NCI-H1105 treated with DMSO at 0.1 percent for 48 hours (cell line): ENCODE measurements at places on chromosomes 2 and 18.

- DNase-seq, result no peak
Observed at GRCh38 chr2:9771101-9771449, 72.2 kb upstream of the TAF1B start.

DNA sequence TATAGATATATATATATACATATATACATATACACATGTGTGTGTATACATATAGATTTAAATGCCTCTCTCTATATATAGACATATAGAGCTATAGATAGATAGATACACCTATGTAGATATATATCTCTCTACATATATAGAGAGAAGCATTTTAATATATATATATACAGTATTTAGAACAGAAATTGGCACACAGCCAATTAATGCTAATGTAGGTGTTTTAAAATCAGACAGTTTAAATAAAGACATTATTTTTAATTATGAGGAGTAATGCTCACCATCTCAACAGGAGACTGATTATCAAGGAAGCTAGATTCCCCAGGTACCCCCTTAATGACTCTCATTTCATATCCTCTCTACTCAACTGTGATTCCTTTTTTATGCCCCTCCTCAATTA is 170.7 kb upstream of the CRIM1 start:
- no peak for DNase-seq

DNA sequence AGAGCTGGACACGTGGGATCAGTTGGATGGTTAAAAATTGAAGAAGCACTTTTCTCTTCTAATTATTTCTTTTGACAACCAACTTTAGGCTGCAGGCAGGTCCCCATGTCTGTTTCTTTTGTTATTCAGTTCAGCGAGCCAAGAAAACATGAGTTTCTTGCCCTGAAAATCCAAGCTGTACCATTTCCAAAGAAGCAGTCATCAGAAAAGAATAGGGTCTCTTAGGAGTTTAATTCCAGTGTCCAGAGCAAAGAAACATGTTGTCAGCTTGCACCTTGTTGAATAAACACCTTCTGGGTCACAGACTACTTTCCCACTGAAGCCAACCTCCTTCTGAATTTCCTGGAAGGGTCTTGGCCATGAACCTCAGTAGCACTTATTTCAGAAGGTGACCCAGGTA is 170.5 kb upstream of the COPS8 start:
- no peak for DNase-seq

DNA sequence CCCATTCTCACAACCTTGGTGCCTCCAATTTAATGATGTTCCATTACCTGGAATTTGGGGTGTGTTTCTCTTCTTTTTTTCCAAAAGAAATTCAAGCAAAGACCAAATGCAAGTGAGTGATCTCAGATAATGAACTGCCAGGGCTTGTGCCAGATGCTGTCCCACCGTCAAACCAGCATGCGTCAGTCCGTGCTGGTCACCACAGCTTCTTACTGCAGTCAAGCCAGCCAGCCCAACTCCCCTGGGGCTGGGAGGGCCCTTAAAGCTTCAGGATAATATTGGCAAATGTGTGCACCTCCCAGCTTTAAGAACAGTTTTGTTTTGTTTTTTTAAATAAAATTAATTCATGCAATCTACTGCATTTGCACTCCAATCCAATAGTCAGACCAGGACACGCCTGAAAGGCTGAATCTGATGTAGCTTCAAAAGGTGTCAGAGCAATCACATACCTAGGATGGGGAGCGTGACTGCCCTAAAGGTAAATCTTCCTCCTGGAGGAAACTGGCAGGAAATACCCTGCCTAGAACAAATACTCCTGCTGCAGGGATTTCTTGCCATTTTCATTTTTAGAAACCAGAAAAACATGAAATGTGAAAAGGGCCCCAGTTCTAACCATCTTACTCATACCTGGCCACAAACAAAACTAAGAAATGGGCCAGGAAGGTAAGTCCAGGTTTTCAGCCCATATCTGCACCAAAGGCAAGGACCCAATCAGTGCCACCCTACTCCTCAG is 26.8 kb upstream of the SP3 start:
- DNase-seq, result no peak

DNA sequence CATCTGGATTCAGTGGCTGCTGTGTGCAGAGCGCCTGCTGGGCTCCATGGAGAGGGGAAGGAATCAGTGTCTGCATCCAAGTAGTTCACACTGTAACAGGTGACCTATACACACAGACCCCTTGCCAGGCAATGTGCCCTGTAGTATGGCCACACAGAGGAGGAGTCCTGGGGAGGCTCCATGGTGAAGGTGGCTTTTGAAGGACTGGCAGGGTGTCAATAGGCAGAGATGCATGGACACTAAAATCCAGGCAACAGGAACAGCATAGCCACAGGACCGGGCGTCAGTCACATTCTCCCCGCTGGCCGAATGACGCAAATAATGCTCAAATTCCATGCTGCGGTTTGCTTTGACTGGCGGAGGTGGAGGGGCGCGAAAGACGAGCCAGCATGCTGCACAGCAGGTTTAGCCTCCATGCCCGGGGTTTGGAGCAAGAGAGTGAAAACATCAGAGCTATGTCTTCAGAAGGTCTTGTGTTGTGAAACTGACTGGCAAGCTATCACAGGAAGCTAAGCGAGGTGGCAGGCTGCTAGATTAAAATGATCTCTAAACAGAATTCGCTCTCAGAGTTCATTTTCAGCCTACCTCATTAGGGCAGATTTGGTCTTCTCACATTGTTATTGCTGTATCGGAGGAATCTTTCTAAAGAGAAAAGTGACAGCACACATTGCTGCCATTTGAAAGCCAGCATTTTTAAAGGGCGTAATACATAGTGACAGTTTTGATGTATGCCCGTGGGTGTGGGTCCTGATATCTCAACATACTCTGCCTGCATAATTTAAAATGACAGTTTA is 1.2 kb upstream of the CHMP1B start:
- DNase-seq, result peak; percentile 50

- DNase-seq, result no peak
Observed at GRCh38 chr2:239081622-239082021, 233.7 kb downstream of the TWIST2 start.

- no peak for DNase-seq
Observed at GRCh38 chr18:36534154-36534688, 236.7 kb downstream of the FHOD3 start.

- no peak for DNase-seq
Observed at GRCh38 chr2:40168546-40168945, 283.3 kb downstream of the SLC8A1 start.

- DNase-seq, result no peak
Observed at GRCh38 chr2:219737270-219737691, 109.9 kb downstream of the SLC4A3 start.

DNA sequence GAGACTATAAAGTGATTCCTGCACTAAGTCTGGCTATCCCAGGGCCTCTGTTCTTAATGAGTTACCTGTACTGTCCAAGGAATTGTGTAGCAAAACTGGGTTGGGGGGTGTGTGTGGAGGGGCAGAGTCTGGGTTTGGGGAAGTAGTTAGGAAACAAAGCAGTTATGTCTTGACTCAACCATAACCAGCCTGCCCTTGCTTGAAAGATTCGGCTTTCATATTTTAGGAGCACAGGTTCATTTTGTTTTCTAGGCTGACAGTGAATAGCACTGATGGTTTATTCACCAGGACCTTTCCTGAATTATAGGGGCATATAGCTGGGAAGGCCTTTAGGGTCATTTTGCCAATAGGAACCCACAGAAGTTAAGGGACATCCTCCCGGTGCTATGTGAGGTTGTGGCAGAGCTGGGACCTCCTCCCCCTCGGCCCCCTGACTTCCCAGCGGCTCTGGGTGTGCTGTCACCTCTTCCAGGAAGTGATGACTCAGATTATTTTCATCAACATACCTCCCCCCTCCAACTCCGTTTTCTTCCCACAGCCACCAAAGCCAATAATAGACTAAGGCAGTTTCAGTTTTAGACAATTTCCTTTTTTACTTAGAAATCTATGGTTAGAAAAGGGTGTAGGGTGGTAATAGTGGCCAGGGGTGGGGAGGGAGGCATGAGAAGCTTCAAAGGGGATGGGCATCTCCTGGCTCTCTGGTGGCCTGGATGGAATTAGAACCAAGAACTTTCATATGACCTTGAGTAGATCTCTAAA is 44.8 kb downstream of the SETBP1 start:
- DNase-seq, result no peak

DNA sequence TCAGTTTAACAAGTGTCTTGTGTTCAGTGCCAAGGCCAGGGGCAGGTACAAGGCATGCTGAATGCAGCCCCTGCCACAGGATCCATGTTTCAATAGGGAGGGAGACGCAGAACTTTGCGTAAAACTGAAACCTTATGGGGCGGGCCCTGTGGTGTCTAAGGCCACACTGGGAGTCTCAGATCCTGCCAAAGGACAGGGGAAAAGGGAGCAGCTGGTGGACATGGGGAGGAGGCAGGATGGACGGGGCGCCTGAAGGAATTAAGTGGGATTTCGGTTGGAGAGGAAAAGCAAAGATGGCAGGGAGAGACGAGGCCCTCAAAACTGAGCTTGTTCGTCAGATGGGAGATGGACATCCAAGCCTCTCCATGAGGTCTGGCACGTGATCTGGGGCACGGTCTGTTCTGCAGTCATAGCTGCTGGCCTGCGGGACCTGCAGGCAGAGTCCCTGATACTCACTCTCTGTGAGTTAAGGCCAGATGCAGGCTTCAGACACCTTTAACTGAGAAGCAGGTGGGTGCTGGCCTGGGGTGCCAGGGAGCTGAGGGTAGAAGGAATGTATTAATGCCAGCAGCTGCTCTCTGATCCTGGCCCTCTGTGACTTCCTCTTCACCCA is 48.8 kb downstream of the TCF7L1 start:
- no peak for DNase-seq
